ENCODE measurements at places on chromosomes 6 and 20.
A peak's percentile ranks its signal among the peaks of the same experiment; 100 is the strongest.

DNA sequence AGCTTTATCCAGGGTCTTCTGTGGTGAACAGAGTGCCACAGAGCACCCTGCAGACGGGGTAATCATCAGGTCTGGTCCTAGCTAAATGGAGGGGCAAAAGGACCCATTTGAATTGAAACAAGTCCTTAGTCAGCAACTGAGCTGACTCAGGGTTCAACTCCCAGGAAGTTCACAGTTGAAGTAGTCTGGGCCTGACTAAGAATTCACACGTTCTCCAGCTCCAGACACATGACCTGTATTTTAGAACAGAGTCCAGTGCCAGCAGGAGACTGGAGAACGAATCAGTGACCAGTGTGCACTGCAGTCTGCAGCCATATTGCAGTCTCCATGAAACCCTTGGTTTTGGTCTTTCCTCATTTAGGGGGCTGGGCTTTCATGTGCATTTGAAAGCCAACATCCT, 85.2 kb downstream of the ELOVL4 start:
- H3K36me3 ChIP-seq: no peaks in the 10 kb centered on the region
- no peaks in the 10 kb centered on the region for H3K4me1 ChIP-seq
- DNase-seq: no peak

DNA sequence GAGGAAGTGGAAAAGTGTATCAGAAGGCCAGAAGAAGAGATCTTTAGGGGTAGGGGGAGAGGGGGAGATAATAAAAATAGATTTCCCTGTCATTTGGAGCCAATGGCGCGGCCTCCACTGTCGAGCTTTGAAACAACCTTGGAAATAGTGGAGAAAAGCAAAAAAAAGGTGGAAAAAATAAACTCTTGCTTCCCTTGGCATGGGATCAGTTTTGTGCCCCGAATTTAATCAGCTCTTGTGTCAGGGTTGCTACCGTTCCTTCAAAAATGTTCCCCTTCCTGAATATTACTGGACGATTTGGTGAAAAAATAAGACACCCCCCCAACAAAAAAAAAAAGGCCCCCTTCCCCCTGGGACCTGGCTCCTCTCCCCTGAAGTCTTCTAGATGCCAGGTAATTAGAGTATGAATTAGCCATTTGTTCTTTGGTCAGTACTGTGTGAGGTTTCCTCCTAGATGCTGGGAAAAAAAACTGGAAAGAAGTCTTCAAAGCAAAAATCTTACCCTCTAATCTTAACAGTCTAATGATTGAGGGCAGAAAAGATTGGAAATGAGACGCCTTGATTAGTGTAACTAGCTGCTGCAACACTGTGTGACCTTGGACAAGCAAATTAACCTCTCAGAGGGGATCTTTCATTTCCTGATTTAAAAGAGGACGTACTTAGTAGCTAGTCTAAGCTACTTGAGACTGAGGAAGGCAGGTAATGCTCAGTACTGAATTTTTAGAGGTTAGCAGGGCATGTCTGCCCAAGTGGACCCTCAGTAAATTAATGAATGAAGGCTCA, 872 bp upstream of the RBM39 start:
- DNase-seq: no peak
- H3K27ac ChIP-seq: peak overlapping the region; percentile 100
- H3K4me3 ChIP-seq: peak overlapping the region; percentile 97
- H3K36me3 ChIP-seq: peaks cover 42% of the 10 kb centered on the region
- no peaks in the 10 kb centered on the region for H3K27me3 ChIP-seq

DNA sequence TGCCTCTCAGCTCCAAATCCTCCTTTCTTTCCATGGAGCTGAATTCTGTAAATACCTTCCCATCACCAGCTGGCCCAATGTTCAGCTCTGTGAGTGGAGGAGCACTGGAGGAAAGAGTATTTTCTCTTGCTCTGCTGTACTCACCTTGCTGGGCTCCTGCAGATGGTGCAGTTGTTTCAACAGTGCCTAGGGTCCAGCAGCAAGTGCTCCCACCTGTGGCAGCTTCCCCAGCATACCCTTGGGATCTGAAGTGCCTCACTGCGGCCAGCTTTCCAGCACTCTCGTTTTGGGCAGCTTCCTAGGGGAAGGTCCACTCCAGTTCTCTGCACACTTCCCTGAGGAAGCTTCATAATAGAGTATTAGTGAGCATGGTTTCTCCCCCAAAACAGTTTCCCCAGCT, 170.9 kb downstream of the ARHGAP18 start:
- no peak overlapping the region for H3K4me3 ChIP-seq
- peaks cover 2% of the 10 kb centered on the region for H3K4me1 ChIP-seq
- no peak overlapping the region for H3K27ac ChIP-seq
- peaks cover 13% of the 10 kb centered on the region for H3K27me3 ChIP-seq

- no peak for DNase-seq
- no peaks in the 10 kb centered on the region for H3K4me1 ChIP-seq
- no peaks in the 10 kb centered on the region for H3K27me3 ChIP-seq
- H3K4me3 ChIP-seq: no peak overlapping the region
- H3K36me3 ChIP-seq: no peaks in the 10 kb centered on the region
These were observed 526.9 kb downstream of the BCKDHB start for GRCh38 chr6:80633412-80633811.
